Activated T-helper 1 cell treated with anti-CD3 and anti-CD28 coated beads, Interleukin-2, amount 50 U/mL, for 16 hours (primary cell): ENCODE measurements at places on chromosomes 1 and 21.

GRCh38 chr1:22835636-22836319, 125.1 kb downstream of the EPHB2 start:
- DNase-seq, result no peak

- DNase-seq, result no peak
Measured at GRCh38 chr1:109641861-109642260, 14.0 kb upstream of the GSTM4 start.

DNA sequence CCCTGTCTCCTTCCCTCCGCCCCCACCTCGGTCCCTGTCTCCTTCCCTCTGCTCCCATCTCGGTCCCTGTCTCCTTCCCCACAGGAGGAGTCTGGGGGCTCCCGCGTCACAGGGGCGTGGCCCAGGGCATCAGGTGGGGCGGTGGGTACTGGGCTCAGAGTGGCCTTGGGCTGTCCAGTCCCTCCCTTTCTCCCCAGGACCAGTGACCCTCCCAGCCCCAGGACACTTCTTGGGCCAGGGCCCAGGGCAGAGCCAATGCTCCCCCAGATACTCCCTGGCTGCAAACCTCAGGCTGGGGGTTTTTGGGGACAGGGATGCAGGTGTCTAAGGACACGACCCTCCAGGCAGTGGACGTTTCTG, 6.8 kb upstream of the RNF223 start:
- DNase-seq, result no peak

DNA sequence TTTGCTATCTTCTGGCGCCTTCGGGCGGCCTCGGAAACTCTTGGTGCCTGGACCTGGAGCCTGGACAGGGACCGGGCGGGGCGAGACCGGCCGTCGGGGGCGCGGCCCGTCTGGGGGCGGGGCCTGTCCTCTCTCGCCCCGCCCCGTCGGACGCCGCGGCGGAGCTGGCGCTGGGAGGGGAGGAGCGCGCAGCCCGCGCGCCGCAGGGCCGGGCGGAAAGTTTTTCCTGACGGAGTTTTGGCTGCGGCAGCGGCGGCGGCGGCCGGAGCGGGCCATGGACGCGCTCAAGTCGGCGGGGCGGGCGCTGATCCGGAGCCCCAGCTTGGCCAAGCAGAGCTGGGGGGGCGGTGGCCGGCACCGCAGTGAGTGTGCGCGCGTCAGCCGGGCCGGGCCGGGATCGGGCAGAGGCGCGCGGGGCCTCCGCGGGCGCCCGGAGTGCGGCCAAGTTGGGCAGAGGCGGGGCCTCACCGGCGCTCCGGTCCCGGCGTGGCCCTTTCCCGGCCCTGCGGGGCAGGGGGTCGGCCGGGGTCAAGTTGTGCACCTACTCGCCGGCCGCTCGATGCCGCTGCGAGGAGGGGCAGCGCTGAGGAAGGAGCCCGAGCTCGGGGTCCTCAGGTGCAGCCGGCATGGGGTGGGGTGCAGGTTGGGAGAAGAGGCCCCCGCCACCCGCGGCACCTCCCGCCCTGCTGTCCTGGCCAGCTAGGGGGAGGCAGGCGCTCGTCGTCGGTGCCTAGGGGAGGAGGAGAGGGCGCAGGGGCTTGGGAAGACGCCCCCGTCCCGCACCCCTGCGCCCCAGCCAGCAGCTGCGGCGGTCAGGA, at the start of gene LDLRAP1:
LDLRAP1 (plus strand) TSS at position 182 of the 818 bp plus-strand sequence; CDS start at position 275, 93 bp downstream.
- DNase-seq, result peak; percentile 51

DNA sequence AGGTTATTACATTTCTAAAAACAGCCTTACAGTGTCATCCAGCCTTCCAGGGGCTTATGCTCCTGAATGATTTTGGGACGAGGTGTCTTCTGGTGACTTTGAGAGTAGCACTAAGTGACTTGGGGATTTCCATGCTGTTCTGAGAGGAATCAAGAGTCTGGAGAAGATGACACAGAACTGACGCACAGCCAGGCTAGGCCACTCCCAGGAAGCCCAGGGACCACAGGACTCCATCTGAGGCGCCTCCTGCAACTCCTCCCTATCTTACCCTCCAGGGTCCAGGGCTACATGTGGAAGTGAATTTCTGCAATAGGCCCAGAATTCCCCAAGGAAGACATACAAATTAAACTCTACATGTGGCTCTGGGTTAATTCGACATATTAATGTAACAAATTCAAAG, 92.5 kb downstream of the SLC25A24 start:
- no peak for DNase-seq

- DNase-seq, result no peak
Measured at GRCh38 chr21:45257673-45258341, 29.9 kb downstream of the POFUT2 start.

DNA sequence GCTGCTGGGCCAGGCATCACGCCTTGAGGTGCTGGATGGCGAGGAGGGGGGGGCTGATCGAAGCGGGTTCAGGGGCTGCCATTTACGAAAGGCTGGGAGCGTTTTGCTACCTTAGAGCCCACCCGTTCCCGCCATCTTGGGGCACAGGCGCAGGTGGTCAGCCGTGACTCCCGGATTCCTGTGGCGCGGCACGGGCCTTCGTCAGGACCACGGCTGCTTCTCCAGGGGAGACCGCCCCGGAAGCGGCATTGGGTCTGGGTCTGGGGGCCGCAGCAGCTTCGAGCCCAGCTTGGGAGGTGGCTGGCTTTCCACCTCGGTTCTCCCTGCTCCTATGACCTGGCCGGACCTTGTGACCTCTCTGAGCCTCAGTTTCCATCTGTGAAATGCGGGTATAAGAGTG, 23.8 kb downstream of the SPSB1 start:
- DNase-seq, result no peak

DNA sequence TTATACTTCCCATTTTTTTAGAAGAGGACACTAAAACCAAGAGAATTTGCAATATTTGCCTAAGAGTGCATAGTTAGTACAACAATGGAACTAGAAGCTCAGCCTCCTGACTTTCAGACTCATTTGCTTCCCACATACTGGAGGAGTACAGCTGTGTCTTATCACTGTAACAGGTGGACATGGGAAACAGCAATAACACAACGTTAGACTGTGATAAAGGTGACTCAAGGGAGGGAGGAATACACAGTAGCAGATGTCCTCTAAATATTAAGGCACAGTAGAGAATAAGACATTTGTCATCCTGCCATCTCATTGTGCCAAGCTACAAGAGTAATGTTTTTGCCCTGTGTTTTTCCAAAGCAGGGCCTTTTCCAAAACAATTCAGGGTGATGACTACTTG, 55.4 kb upstream of the JAK1 start:
- DNase-seq, result no peak

GRCh38 chr1:11187000-11187399, 2.2 kb upstream of the ANGPTL7 start:
- no peak for DNase-seq
